ENCODE measurements at places on chromosomes 12 and 14. TPM values are rescaled to one million over a fixed set of nuclear protein-coding genes. Genes with fewer than 3 reads are reported as not detected.

METAP2 gene
- 61.3 TPM for total RNA-seq

NEUROD4 gene
- not detected for total RNA-seq

VSX2 gene
- not detected for total RNA-seq

C12orf54 gene
- not detected for total RNA-seq

SUSD6 gene
- 14.0 TPM for total RNA-seq

All from cardiac ventricle fibroblast (primary cell).